ENCODE measurements at places on chromosomes 3 and 15.

DNA sequence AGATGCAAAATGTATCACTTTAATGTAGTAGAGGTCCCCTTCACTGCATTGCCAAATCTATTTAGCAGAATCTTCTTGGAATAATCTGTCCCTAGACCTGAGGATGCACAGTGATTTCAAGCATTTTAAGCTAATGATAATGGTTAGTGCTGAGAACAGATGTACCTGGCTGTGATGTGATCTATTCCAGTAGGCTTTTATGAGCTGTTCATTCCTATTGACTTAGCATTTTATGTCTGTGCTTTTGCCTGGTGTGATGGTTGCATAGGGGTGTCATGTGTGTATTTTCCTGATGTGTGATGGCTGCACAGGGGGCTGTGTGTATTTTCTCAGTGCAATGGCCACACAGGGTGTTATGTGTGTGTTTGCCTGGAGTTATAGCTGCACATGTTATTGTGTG lies 272.9 kb downstream of the TIGIT start:
- DNase-seq = no peak

- no peak for DNase-seq
Observed at GRCh38 chr3:55619046-55619808, 132.1 kb upstream of the WNT5A start.

DNA sequence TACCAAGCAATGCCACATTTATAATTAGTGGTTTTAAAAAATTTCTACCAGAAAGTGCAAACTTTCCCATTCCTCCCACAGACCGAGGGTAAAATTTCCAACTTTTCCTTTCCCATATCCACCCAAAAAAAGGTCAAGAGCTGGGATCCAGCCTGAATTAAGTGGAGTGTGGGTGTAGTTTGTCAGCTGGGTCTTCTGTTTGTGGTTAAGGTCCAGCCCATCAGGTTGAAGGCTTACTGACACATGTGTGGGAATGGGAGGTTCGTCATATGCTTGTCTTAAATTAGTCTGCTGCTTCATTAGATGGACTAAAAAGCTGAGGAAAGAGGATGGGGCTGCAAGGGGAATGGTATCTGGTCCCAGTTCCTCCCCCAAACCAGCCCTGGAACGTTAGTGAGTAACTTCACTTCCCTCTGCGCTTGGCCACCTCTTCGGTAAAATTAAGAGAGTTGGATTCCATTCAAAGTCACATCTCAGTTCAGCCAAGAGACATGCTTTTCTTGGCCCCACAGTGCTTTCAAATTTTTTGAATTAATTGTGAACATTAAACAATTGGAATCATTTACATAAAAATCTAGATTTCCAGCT lies 59.0 kb upstream of the PLCL2 start:
- DNase-seq = no peak

- no peak for DNase-seq
Observed at GRCh38 chr15:81111510-81112470, 22.3 kb upstream of the CFAP161 start.

DNA sequence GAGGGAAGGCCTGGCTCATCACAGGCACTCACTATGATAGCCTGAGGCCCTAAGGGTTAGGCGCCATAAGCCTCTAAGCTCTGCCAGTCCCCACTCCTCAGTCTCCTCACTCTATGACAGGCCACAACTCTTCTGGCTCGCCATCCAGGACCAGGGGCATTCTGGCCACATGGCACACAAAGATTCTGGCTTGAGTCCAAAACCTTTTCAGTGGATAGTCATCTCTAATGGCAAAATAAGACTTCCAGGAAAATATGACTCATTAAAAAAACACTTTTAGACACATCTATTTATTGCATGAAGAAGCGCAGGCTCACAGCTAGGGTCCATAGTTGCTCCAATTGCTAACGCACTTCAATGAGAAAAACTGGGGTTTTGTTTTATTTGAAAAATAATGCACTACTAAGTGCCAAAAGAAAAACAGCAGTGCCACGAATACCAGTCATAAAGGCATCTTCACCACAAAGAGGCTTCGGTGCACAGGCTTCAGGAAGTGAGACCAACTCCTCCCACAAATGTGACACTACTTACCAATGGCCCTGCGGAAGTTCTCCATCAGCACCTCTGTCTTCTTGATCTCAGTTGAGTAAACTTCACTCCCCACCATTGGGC lies 11.1 kb downstream of the RUVBL1 start:
- DNase-seq = no peak

Measured in suppressor macrophage (primary cell).